RPMI8226 (cell line): ENCODE measurements at places on chromosomes 3 and 15.

DNA sequence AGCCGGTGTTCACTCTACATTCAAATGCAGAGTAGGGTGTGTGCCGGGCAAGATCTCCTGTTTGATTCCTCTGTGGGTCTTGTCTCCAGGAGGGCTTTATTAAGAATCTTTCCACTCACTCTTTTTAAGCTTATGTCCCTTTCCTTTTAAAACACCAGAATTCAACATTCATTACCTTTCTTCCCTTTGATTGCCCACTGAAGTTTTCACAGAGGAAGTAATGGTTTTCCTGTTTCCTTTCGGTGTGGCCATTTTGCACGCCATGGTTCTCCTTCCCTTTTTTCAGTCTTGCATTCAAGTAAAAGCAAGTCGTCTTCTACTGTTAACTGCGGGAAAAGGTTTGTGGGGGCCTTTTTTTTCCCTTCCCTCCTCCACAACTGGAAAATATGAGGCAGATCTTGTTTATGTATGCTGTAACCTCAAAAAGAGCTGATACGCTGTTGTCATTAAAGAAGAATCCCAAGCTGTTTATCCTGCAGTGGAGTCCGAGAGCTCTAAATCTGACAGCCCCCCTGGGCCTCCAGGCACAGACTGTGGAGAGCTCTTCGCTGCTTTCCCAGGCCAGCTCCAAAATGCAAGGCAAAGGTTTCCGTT, 40.5 kb downstream of the FILIP1L start:
- no peak for DNase-seq

DNA sequence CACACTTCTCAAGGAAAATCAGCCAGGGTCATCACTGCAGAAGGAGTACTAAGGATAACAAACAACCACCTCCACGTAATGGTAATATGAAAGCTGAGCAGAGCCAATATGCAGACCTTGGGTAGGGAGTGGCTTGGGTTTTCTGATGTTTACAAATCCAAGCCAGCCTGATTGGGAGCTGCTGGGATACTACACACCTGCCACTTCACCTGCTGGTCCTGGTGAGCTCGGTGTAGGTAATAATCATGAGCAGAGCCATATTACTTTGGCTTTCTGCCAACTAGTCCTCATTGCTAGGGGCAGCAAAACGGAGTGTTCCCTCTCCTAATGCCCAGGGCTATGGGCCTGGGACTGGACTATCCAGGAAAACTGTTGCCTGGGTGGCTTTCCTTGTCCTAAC, 433.5 kb upstream of the PPP2R3A start:
- no peak for DNase-seq

GRCh38 chr3:67018105-67018788, 20.1 kb downstream of the KBTBD8 start:
- peak; percentile 83 for DNase-seq

- DNase-seq, result peak; percentile 52
Observed at GRCh38 chr3:133930341-133930933, 34.8 kb upstream of the RAB6B start.

- DNase-seq, result no peak
Observed at GRCh38 chr3:26630669-26631389, 8.3 kb downstream of the LRRC3B start.

DNA sequence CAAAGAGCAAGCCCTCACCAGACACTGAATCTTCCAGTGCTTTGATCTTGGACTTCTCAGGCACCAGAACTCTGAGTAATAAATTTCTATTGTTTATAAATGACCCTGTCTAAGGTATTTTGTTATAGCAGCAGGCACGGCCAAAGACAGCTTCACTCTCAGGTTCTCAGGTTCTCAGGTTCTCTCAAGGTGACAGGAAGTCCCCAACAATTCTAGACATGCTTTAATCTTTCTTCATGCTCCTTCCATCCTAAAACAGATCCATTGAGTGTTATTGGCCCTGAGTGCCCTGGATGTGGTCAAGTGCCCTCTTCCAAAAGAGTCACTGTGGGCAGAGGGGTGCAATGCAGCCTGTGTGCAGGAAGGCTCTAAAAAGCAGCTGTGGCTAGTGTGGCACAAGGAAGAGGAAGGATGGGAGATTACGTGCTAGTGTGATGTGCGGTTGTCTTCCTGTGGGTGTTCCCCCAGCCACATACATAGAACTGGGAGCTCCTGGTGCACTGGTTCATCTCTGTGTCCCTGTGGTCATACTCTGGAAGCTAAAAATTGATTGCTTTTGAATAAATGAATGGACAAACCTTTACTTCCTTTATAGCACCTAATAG, 11.0 kb upstream of the RAB7A start:
- no peak for DNase-seq

DNA sequence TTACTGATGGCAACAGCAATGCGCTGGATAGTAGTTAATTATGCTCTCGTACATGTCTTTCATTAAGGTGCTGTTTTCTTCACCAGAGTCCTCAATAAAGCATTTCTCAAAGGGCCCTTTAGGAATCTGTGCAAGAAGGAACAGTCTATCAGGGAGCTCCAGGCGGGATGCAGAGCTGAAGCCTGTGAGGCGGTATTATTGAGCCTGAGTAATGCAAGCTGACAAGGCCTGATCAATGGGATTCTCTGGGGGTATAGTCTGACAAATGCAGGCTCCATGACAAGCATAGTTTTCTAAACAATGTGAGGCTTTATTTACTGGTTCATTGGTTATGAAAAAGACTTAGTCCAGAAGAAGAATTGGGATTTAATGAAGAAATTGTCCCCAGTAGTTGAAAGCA, 530.9 kb upstream of the CBLB start:
- no peak for DNase-seq

- no peak for DNase-seq
Observed at GRCh38 chr15:79373728-79374127, 58.4 kb upstream of the MINAR1 start.
